ENCODE measurements at places on chromosomes 4 and X.

GRCh38 chr4:104279744-104280143 lies 214.9 kb downstream of the CXXC4 start:
- DNase-seq = no peak

DNA sequence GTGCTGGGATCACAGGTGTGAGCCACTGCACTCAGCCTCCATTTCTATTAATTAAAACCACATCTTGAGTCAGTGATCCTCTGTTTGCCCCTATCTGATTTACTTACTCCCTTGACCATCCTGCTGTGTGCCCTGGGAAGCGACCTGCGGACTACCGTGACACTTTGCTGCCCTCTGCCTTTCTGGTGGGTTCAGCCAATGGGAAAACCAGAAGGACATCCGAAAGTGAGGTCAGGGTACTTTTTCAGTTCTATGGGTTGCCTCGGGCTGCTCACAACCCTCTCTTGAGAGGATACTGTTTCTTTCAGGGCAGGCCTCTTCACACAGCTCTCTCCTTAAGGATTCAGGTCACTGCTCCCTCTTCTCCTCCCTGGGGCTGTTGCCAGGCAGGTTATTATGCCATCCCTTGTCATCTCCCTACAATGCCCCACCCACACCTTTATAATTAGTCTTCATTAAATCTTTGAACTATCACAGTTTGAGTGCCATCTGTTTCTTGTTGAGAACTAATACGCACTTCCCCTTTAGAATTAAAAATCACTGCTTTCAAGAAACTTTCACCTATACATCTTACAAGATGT lies 21.4 kb downstream of the PLAC8 start:
- DNase-seq = no peak

GRCh38 chr4:144611850-144612249 lies 34.1 kb upstream of the HHIP start:
- DNase-seq = no peak

DNA sequence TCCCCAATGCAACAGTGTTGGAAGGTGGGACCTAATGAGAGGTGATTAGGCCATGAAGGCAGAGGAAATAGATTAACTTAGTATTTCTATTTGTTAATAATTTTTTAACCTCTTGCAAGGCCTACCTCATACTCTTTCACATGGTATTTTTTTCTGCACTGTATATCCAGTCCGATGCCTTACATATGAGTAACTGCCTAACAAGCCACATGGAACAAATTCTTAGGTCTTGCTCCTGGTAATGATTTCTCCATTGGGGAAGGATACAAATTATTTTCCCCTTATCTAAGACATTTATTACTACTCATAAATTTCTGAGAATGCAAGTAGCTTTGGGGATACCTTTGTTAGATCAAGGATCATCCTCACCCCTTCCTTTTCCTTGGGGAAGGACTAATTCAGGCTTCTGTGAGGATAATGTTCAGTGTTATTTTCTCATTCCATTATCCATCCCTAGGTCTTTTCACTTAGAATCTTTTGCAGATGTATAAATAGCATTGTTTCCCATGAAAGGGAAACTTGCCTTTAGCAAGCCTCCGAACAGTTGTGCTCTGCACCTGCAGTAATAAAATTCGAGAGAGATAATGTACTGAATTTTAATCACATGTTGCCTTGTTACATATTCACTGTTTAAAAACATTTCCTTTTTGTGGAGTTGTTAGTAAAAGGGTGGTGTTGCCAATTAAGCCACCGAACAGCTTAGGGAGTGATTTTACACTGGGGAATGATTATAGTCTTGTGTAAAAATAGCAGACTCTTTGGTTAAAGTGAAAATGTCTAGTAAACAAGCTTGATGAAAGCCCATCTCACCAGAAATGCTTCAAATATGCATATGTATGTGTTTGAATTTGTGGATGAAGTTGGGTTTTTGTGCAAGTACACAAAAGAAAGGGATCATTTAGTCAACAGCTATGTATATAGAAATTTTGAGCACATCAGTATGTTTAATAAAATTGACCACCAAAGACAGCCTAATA lies 89.9 kb downstream of the CFAP299 start:
- DNase-seq = no peak

Data from 8988T (cell line).